ENCODE measurements at places on chromosomes 13 and 19.

DNA sequence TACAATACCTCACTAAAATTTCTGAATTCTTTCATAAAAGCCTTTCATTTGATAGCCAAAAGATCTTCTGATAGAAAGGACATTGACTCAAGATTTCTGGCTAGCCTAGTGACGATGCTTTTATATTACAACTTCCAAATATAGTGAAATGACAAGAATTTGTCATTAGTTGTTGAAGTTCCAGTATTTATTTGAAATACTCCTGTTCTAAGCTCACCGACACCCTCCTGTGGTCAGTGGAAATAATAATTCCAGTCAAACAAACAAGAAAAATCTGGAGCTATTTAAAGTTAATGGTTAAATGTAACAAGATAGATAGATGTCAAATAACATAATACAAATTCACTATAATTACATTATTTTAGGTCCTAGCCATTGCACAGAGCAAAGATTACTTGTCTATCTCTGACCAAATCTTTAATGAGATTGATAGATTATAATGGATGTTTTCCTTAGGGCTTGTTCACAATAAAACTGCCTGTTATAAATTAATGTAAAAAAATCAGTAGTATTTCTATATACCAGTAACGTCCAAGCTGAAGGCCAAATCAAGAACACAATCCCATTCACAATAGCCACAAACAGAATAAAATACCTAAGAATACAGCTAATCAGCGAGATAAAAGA lies 195.5 kb downstream of the RGCC start:
- no peak for DNase-seq

DNA sequence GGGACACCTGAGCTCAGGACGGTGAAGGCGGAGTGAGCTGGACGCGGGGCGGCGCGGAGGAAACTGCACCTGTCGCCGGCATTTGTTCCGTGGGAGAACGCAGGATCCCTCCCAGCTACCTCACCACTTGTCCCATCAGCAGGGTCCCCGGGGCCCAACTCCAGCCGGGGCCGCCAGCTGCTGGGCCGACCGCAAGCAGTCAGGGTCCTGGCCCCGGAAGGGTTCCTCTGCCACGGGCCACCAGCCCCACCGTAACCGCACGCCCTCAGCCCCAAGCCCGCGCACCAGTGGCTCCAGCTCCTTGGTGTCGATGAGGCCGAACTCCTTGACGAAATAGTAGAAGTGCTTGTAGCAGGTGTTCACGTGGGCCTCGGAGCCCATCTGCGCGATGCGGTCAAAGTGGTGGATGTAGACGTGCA lies 19.6 kb downstream of the MOB3A start:
- no peak for DNase-seq

DNA sequence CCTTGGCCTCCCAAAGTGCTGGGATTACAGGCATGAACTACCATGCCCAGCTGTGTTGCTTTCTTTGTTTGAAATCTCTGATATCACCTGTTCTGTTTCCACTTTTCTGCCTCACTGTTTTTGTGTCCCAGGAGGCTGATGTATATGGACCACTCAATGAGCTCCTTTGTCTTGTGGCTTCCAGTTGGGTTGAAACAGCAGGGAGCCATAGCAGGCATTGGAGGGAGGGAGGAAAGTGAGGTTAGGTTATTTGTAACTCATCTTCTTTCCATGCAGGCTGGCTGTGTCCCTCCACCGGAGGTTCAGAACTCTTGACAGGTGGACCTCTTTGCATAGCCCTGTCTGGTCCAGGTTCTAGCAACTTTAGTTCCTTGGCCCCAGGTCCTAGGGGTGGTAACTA lies 6.1 kb upstream of the CYP4F22 start:
- no peak for DNase-seq

GRCh38 chr13:93915269-93915809 lies 564.1 kb downstream of the DCT start:
- DNase-seq, result no peak

- no peak for DNase-seq
These were observed 66.5 kb downstream of the PAN3 start for GRCh38 chr13:28204690-28205443.

DNA sequence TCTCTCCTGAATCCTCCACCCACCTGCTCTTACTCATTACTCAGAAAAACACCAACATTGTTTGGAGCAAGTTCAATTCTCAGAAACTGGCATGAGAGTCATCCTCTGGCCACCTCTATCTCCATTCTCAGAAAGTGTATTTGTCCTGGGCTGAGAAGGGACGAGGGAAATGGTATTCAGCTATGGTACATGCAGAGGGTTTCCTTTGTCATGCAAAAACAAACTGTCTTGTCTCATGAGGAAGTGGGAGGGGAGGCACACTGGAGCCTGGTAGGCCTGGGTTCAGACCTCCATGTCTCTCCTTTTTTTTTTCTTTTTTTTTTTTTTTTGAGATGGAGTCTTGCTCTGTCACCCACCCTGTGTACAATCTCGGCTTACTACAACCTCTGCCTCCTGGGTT lies 31.9 kb upstream of the LILRA2 start:
- DNase-seq, result no peak

DNA sequence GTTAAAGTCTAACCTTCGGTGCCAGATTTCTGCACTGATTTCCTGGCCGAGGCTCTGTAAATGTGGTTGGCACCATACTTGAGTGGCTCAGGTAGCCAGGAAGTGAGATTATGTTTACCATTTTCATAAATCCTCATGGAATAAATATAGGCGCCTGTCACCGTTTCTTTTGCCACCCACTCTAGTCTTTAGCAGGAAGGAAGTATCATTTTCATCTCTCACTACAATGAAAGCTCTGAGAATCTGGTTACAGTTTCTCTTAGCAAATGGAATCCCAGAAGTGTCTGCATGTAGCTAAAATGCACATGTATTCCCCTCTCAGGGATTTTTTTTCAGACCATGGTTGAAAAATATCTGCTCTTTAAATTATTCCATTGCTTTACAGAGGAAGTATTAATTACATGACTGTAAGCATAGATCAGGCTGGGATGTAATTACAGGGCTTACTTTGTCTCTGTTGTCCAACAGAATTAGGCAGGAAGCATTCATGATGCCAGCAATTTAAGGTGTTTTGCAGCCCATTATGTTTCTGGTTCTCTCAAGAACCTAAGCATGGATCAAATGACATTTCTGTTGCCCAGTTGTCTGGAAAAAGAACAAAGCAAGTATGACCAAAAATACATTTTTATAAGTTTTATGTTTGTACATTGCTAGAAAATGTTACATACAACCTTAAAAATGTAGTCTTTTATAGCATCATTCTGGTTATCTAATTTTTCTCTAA lies 221.7 kb upstream of the SPRY2 start:
- DNase-seq, result no peak

DNA sequence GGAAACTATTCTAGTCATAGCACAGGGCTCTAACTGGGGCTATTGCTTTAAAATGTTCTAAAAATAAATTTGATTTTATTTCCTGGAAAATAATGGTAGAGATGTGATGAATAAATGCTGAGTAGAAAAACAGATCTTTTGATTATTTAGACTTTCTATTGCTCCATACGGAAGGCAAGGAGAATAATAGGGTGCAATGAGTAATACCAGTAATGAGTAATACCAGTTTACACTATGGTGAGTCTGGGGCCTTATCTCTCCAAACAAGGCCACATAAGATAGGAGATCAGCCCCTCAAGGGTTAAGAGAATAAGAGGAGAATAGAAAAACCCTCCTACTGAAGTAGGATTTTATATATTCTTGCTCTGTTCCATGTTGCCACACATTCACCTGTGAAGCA lies 390.4 kb downstream of the KLF5 start:
- no peak for DNase-seq

DNA sequence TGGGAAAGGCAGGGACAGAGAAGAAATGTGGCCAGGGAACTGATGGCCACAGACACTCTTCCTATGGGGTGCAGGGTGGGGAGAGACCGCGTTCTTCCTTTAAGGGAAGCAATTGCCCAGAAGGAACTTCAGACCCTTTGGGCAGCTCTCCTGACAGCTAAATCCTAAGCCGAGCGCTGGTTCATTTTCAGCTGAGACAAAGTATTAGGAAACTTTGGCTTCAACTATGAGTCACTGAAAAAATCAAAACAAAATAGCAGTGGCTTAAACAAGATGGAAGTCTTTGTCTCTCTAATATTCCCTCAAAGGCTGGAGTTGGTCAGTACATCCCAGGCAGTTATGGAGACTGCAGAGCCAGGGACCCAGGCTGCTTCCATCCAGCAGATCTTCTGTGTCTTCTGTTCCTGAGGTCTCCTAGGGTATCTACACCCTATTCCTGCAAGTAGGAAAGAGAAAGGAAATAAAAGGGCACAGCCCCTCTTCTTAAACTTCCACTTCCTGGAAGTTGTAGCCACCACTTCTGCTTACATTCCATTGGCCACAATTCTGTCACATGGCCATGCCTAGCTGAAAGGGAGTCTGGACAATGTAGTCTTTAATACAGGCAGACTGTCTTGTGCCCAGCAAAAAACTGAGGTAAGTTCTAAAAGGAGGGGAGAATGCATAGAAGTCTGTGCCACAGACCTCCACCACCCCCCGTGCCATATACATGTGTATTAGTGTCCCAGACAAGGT lies 163.5 kb downstream of the KATNAL1 start:
- DNase-seq, result no peak

GRCh38 chr19:7995810-7996158 lies 9.7 kb downstream of the ELAVL1 start:
- DNase-seq, result no peak

GRCh38 chr19:56321254-56321988 lies 6.8 kb upstream of the ZSCAN5A start:
- no peak for DNase-seq

- DNase-seq, result no peak
These were observed 1554.9 kb downstream of the EFNB2 start for GRCh38 chr13:104980586-104980985.

DNA sequence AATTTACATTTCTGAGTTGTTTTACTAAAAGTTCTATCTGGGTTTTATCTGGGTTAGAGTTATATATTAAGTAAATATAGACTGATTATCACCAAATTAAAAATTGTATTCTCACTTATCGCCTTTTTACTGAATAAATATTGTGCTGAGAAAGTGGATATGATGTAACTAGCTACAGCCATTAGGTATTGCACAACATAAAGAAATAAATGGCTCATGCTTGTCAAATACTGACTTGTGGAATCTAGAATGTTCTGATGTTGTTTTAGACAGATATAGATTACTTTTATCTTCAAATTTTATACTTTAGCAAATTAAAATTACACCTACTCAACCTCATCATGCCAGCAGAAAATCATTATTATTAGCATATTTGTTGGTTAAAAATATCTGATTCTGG lies 1277.1 kb upstream of the MIR17HG start:
- DNase-seq, result no peak

DNA sequence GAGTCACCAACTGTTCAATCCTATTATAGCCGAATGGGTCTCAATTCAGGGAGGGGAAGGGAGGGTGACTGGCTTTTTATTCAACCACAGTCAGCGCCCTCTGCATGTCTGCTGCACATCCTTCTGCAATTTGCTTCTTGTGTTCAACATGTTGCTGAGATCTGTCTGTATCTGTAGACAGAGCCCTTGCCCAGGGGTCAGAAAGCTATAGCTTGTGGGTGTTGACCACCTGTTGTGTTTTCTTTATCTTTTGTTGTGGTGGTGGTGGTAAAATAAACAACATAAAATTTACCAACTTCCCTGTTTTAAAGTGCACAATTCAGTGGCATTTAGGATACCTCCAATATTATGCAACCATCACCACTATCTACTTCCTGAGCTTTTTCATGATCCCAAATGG lies 12.2 kb downstream of the PPP1R12C start:
- DNase-seq, result no peak

DNA sequence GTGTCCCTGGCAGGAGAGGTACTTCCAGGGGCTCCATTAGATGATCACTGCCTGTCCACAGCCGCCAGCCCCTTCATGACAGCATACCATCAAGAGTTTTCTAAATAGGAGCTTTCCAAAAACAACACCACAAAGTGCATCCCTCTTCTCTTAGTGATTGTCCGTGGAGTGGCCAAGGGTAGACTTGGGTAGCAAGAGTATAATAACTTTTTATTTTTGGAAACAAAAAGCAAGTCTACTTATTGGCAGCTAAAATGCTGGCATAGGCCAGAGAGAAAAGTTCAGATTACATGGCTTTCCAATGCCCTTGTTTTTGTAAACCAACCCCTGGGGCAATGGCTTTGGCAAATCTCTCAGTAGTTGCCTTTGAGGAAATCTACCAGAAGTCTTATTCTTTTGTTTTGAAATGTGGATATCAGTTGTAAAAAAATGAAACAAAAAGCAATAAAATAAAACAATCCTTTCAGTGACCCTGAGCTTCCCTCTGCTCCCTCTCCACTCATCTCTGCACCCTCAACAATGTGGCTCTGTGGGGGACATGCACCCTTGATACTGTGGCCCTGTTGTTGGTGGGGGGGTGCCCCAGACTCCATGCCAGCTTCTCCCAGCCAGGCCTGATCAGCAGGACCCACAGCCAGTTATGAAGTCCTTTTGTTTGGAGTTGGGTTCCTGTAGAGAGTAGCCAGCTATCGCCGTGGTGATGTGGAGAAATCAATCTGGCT lies 294.1 kb downstream of the DLEU7 start:
- no peak for DNase-seq

GRCh38 chr19:33114312-33114711 lies 17.6 kb upstream of the WDR88 start:
- DNase-seq, result no peak

DNA sequence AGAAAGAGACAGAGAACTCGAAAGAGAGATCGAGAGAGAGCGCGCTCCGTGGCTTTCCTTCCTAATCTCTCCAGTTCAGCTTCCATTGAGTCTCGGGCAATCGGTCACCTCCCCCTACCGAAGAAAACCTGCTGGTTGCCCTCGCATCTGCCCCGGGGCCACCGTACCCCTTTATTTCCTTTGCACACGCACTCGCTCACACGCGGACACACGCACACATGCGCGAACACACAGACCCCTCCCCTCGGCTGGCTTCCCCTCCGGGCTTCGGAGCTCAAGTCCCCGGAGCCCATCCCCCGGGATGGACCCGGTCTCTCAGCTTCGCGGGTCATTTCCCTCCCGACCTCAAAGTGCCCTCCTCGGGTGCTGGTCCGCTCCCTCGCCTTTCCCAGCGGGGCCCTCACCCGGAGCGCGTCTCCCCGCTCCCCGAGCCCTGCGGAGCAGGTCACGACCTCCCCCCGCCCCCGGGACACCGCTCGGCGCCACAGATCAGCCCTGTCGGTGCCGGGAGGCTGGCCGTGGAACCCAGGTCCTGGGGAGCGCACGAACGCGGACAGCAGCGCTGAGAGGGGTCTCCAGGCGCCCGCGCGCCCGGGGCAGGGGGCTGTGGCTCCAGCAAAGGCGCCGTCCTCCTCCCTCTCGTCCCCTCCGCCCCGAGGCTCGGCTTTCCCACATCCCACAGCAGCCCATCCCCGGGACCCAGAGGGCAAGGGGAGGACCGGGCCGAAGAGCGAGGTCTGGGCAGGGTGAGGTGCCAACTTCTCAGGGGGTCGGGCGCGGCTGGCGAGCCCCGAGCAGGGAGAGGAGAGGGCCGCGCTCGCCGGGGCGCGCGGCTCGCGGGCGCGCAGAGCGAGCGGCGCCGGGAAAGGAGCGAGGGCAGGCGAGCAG lies 1.8 kb downstream of the DACH1 start:
- no peak for DNase-seq

- no peak for DNase-seq
These were observed 636 bp upstream of the RNF225 start for GRCh38 chr19:58394821-58395219.

GRCh38 chr13:24574847-24575246 lies 62.3 kb upstream of the PARP4 start:
- DNase-seq, result no peak

- no peak for DNase-seq
These were observed 255.8 kb upstream of the DACH1 start for GRCh38 chr13:72122661-72123255.

- no peak for DNase-seq
These were observed 11.4 kb downstream of the ZNF541 start for GRCh38 chr19:47561440-47562057.

All from urothelium cell line (cell line).